ENCODE measurements at places on chromosomes 1 and 21. TPM values are rescaled to one million over a fixed set of nuclear protein-coding genes. Genes with fewer than 3 reads are reported as not detected.

Gene ADPRS
- 39.1 TPM for polyA plus RNA-seq

Gene EDARADD
- 0.15 TPM for polyA plus RNA-seq

Gene ITGB2
- 11.3 TPM for polyA plus RNA-seq

Gene OR6K6
- polyA plus RNA-seq, result not detected

Gene CATSPERE
- polyA plus RNA-seq, result 0.25 TPM

Gene IL19
- polyA plus RNA-seq, result not detected

Gene DISC1
- polyA plus RNA-seq, result 3.3 TPM

Gene CLCNKB
- polyA plus RNA-seq, result 0.44 TPM

Gene KRTAP13-2
- polyA plus RNA-seq, result not detected

Gene MIA3
- polyA plus RNA-seq, result 27.4 TPM

Gene CENPS
- 20.4 TPM for polyA plus RNA-seq

Gene OLIG2
- 33.3 TPM for polyA plus RNA-seq

Gene RTCA
- polyA plus RNA-seq, result 12.6 TPM

Gene SLC35F3
- polyA plus RNA-seq, result 6.2 TPM

Gene FAM72A
- 10.6 TPM for polyA plus RNA-seq

Gene NT5C1A
- polyA plus RNA-seq, result not detected

Gene NLRP3
- 0.29 TPM for polyA plus RNA-seq

Gene KIF2C
- polyA plus RNA-seq, result 43.1 TPM

Gene CCDC185
- not detected for polyA plus RNA-seq

Gene KDF1
- polyA plus RNA-seq, result 17.2 TPM

Gene CFHR2
- polyA plus RNA-seq, result not detected

Gene NTMT2
- polyA plus RNA-seq, result 0.59 TPM

Gene OR2T33
- polyA plus RNA-seq, result not detected

Gene SPRR2D
- polyA plus RNA-seq, result not detected

Gene PAX7
- polyA plus RNA-seq, result 0.34 TPM

Gene A3GALT2
- not detected for polyA plus RNA-seq

Gene PARS2
- polyA plus RNA-seq, result 6.0 TPM

Gene C1orf87
- not detected for polyA plus RNA-seq

Gene TMEM82
- not detected for polyA plus RNA-seq

Gene SLC50A1
- 27.2 TPM for polyA plus RNA-seq

Gene LORICRIN
- not detected for polyA plus RNA-seq

Gene FAM163A
- polyA plus RNA-seq, result 0.46 TPM

Gene SERINC2
- 64.8 TPM for polyA plus RNA-seq

Gene PIK3R3
- polyA plus RNA-seq, result 43.0 TPM

Gene NKAIN1
- polyA plus RNA-seq, result 21.1 TPM

Gene HRNR
- not detected for polyA plus RNA-seq

Gene SAMSN1
- 0.44 TPM for polyA plus RNA-seq

Gene NPR1
- polyA plus RNA-seq, result 1.8 TPM

Gene S100A1
- 570 TPM for polyA plus RNA-seq

Gene EPHA2
- 2.6 TPM for polyA plus RNA-seq
